ENCODE measurements at places on chromosomes 1 and 21. TPM values are rescaled to one million over a fixed set of nuclear protein-coding genes. Genes with fewer than 3 reads are reported as not detected.

DNA sequence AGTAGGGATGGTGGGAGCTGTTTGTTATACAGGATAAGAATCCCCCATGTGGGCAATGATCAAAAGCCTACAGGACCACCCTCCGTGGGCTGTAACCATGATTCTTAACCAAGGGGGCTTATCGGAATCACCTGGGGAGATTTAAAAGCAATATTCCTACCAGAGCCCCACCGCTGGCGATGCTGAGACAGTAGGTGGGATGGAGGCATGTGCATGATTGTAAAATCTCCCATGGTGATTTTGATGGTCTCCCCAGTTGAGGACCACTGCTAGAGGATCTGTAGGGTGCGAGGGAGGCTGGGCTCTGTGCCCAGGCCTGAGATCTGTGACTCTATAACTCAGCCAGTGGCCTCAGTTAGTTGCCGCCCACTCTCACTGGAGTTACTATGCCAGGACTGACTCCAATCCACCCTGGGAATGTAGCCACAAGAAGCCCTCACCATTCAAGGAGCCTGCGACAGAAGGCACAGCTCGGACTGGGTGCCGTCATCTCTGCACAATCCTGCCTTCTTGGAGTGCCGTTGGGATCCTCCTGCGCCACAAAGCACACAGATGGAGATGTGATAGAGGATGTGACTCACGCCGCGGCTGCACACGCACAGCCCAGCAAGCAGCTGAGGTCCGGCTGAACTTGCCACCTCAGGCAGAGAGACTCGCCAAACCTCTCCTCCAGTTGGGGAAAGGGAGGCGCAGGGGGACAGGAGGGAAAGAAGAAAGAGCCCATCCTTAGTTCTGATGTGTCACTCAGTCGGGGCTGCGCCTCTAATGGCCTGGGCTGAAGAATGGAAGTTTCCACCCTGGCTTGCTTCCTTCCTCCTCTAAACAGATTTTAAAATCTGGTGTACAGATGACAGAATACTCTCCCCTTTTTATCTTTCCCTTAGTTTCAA lies 26.5 kb downstream of the AKNAD1 start:
- DNase-seq, result no peak

- no peak for DNase-seq
These were observed 36.6 kb upstream of the SSX2IP start for GRCh38 chr1:84726593-84727499.

- no peak for DNase-seq
These were observed 13.3 kb downstream of the ETV3L start for GRCh38 chr1:157086299-157086698.

DNA sequence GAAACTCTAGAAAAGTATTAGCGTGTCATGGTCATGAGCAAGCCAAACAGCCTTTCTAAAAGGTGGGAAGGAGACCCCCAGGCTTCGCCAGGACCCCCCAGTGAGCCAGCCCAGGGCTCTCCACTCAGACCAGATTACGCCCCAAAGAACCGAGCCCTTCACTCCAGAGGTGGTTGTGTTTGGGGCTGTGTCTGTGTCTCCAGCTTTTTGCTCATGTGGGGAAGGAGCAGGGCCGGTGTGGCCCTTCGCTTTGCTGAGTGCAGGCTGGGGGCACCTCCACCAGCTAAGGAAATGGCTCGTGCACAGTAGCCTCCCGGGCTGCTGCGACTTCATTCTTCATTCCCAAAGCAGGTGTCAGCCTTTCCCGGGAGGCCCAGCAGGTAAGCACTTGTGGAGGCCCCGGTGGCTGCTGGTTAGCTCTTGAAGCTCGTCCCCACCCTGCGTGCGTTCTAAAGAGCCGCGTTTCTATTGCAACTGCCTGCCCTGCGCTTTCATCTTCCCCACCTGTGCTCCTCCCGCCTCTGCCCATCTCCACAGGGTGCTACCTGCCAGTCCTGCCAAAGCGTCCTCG lies 531 bp downstream of the TSPEAR start:
- no peak for DNase-seq

DNA sequence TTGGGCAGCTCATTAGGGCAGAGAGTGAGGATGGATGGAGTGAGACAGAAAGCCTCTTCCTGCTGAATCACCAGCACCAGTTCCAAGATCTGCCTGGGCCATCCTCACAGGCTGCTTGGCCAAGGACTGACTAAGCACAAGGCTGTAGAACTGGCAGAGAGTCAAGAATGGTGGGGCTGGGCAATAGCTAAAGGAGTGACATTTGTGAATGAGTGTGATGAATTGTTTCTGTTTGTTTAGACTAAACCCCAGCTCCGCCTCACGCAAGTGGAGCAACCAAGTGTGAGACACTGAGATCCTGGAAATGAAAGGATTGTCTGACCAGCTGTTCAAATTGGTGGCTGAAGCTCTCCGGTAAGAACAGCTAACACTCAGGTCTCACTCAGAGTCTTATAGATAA lies 38.6 kb downstream of the BRINP2 start:
- no peak for DNase-seq

Gene IFNLR1
- 5.6 TPM for total RNA-seq

Gene ABCA4
- total RNA-seq, result not detected

- no peak for DNase-seq
These were observed 1.3 kb downstream of the NOS1AP start for GRCh38 chr1:162070825-162071224.

Gene OR2AK2
- total RNA-seq, result 0.69 TPM

Gene LMX1A
- total RNA-seq, result not detected

Gene KDF1
- 1.3 TPM for total RNA-seq

Gene CLIC6
- 0.16 TPM for total RNA-seq

DNA sequence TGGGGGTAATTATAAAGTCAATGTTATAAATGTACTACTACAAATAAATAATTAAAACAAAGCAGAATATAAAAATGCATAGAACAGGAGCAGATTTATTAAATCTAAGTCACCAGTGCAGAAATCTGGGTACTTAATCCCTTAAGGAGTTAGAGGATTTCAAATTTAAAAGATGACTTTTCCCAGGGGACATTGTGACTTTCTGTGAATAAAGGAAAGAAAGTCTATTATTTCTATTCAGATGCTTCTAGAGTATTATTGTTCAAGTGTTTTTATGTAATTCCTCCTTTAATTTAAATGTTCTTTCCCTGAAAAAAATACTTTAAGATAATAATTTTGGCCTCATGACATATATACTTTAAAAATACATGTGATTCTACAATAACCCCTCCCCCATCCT lies 43.4 kb downstream of the SYDE2 start:
- DNase-seq, result no peak

Gene SPRR1A
- total RNA-seq, result not detected

GRCh38 chr21:42732033-42732410 lies 78.6 kb downstream of the PDE9A start:
- DNase-seq, result no peak

DNA sequence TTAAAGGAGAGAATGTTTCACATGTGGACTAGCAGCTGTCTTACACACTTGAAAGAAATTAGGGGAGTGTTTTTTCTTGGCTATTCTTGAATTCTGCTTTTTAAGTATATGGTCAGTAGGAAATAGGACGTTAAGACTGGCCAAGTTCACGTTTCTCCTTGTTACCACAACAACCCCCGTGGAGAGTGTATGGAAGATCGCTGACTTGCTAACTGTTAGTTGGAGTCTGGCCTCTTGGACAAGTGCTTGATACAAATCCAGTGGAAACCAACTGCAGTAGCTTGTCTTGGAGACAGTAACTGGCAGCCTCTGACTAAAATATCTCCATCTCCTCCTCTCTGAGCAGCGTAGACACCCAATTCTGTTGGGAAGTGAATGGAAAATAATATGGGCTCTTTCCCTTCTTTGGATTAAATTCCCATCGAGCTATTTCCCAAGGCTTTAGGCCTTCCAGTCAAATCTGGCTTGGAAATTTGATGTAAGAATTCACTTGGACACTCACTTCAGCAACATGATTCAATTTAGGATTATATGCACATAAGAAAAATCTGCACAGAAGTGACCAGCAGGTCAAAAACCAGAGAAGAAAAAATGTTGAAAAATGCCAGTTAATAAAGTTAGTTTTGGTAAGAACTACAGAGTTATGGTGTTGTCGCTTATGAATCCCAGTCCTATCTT lies 3.6 kb upstream of the NFIA start:
- DNase-seq, result no peak

GRCh38 chr1:119544165-119544762 lies 37.3 kb downstream of the HSD3B1 start:
- no peak for DNase-seq

GRCh38 chr1:50930193-50930592 lies 29.9 kb downstream of the FAF1 start:
- DNase-seq, result no peak

- DNase-seq, result peak; percentile 31
These were observed 1.4 kb downstream of the MAGI3 start for GRCh38 chr1:113391649-113392271.

- no peak for DNase-seq
These were observed 238.2 kb downstream of the NFIA start for GRCh38 chr1:61320575-61320974.

DNA sequence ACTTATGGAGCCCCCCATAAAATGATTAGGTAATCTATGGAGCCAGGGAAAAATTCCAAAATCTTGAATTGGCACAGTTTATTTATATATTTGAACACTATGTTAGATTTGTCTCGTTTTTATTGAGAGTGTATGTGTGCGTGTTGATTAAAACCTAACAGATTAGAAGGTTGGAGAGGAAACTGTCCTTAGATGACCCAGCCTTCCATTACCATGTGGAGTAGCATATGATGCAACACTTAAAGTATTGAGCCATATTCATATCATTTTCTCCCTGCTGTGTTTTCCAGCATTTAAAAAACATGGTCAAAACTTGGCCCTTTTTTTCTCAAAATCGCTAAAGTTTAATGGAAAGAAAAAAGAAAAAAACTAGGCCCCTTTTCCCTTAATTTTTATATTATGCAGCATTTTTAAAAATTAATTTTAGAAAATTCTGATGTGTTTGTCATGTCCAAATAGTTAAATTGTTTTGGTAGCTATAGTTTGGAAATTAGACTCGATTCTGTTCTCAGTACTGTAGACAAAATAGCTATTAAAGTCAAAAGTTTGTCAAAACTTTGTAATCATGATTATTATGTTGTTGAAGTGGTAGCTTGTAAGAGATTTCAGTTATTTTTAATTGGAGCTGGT lies 2.3 kb downstream of the LRRC8D start:
- no peak for DNase-seq

DNA sequence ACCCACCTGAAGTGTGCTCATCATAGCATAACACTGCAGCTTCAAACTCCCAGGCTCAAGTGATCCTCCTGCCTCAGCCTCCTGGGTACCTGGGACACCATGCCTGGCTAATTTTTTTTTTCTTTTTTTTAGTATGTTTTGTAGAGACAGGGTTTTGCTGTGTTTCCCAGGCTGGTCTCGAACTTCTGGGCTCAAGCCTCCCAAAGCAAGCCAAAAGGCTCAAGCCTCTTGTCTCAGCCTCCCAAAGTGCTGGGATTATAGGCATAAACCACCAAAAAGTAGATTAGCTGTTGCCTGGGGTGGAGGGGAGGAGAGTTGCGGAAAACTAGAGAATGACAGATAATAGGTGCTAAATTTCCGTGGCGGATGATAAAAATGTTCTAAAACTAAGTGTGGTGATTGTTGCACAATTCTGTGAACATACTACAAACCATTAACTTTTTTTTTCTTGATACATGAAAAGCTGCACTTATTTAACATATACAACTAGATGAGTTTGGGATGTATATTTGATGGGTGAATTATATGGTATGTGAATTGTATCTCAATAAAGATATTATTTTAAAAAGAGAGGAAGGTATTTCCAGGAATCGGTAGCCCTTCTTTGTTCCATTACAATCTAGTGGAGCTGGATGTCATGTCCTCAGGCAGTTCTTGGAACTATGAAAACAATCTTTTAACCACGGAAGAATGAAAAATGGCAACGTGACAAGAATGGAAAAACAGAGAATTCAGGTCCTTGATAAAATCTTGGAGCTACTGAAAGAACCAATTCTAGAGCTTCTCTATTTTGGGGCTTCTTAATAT lies 27.3 kb upstream of the MED18 start:
- no peak for DNase-seq

DNA sequence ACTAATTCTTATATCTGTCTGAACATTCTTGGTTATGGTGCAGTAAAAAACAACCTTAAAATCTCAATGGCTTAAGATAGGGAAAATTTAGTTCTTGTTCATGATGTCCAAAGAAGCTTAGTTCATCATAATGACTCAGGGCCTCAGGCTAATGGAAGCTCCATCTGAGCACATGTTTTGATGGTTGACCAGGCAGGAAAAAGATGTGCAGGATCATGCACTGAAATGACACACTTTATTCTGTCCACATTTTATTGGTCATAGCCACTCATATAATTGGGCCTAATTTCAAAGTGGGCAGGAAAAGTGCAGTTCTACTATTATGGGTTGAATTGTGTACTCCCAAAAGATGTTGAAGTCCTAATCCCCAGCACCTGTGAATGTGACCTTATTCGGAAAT lies 198.2 kb downstream of the CENPF start:
- DNase-seq, result no peak

Gene PKP1
- not detected for total RNA-seq

DNA sequence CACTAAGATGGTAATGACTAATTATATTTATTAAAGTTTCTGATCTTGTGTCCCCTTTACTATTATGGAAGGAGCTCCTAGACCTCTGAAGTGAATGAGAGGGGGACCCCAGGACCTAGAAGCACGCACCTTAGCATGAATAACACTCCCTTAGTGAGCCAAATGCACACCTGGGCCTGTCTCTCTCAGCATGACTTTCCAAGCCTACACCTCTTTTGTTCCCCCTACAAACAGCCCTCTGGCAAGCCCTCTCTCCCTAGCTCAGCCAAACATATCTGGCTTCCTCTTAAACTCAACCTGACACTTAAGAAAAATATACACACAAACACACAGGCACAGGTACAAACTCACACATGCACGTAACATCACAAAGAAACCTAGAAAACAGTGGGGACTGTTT lies 7.3 kb upstream of the CTH start:
- no peak for DNase-seq

Gene KCTD3
- 0.92 TPM for total RNA-seq

Measured in CD8-positive, alpha-beta T cell (primary cell).